Activated CD4-positive, alpha-beta memory T cell treated with anti-CD3 and anti-CD28 coated beads, Interleukin-2, amount 10 ng/mL, durations not matched to agents 7 days and 5 days (primary cell): ENCODE measurements at places on chromosomes 12 and 14.

- no peak for DNase-seq
These were observed 71.5 kb downstream of the CCER1 start for GRCh38 chr12:90883456-90883855.

GRCh38 chr14:65631040-65631439, 218.5 kb downstream of the FUT8 start:
- DNase-seq = no peak

DNA sequence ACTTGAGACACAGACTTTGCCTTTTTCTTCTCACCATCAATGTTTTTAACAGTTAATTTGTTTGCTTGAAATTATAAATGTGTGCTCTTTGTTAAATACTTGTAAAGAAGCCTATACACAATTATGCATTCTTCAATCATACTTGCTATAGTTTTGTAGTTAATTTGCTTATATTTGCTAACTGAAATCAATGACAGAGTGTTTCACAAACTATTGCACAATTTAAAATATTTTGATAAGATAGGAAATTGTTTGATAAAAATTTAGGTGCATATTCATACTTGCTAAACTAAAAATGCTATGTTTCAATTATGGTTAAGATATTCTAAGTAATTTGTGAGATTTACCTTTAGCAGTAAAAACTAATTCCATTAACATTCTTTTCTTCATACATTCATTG, 13.7 kb upstream of the OR4K5 start:
- no peak for DNase-seq

GRCh38 chr14:64968651-64969050, 3.5 kb downstream of the RAB15 start:
- DNase-seq = no peak

DNA sequence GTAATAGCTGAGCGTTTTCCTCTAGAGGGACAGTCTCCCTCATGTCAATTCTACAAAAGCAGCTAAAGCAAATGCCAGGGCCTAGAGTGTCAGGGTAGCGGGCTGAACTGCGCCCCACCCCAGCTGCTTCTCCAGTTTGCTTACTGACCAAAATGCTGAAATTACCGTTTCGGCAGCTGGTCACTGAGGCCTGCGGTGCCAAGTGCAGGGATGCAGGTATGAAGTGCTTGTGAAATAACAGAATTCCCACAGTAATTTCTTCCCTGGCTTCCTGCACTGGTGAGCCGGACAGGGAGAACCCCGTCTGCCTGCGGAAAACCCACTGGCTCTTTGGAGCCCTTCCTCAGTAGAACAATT, 19.1 kb downstream of the PSMC1 start:
- DNase-seq = no peak

GRCh38 chr12:109695961-109696461, 17.6 kb upstream of the FAM222A start:
- DNase-seq = no peak

GRCh38 chr12:31324116-31324844, 1.7 kb downstream of the SINHCAF start:
- peak; percentile 79 for DNase-seq

DNA sequence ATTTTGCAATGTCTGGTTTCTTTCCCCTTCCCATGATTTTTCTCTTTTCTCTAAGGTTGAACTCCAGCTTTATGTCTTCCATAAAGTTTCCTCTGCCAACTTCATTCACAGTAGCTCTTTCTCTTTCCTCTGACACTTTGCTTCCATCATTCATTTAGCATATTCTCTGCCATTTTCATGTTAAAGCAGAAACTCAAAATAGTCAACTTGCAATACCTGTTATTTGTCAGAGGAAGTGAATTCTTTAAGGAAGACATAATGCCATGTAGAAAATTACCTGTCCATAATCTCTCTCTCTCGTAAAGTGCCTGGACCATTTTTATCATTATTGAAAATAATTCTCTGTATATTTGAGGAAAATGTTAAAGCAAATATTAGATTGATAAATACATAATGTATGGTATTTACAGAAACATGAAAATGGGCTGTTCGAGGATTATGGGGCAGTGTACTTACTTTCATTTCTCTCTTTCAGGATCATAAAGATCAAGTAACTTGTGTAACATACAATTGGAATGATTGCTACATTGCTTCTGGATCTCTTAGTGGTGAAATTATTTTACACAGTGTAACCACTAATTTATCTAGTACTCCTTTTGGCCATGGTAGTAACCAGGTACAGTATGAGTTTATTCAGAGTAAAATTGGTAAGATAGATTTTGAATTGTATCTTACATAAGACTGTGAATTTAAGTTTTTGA, 12.6 kb downstream of the NEDD1 start:
- DNase-seq = no peak

DNA sequence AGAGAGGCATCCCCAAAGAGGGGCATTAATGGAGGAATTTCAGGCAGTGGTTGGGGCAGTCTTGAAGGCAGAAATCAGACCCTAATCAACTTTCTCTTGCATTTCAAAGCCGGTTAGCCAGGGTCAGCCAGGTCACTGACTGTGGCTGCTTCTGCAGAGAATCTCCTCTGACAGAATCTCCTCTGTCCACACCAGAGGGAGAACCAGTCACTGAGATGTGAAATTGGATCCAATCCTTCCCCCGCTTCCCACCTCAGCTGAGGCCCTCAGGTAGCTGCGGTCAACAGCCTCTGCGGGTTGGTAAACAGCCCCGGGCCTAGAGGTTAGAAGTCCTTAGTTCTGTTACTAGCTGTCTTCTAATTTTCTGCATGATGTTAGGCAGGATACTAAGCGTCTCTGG, 39.8 kb upstream of the NUAK1 start:
- no peak for DNase-seq

DNA sequence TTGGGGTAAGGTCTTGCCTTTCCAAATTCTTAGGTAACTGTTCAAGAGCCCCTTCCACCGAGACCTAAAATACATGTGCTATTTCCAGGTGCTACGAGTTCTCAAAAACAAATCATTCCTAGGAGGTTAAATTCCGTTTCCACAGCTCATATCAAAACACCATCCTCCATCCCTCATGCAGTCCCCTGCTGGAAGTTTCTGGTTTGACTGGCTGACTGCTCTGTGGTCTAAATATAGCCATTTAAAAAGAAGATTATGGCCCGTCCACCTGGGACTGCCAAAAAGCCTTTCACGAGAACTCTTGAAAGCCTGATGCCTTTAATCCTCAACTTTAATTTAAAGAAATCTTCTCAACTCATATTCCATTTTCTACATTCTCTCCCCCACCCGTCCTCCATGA, 201.5 kb upstream of the MYL2 start:
- no peak for DNase-seq

DNA sequence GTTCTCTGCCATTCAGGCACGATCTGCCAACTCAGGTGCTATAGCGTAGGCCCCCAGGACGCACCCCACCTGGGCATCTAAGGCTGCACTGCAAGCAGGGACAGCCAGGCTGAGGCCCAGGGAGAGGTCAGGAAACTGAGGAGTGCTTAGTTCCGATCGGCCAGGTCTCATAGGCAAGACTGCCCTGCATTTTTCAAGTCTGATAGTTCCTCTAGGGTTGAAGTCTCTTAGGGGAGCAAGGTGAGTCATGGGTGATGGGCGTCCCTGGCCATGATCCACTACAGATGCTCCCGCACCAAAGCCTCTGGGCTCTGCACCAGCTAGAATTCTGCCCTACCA, 13.2 kb downstream of the NOPCHAP1 start:
- DNase-seq = no peak

GRCh38 chr12:66633676-66634075, 45.2 kb downstream of the GRIP1 start:
- DNase-seq = no peak

GRCh38 chr12:8953773-8954402, 4.4 kb upstream of the M6PR start:
- DNase-seq = peak; percentile 64

DNA sequence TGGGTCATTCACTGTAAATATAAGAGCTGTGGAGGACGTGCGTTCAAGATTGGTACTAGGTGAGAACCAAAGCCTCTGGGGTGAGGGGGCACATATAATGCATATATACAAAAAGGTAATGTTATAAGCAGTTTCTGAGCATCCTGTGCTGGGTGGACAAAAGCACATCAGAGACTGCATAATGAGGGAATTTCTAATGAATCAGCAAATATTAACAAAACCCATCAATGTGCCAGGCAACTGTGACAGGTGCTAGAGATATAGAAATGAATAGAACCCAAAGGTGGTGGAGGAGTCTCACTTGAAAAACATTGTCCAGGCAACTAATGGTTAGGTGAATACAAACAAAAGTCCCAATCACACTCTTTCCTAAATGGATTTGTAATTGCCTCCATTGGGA, 74.7 kb downstream of the GPR65 start:
- no peak for DNase-seq

- DNase-seq = no peak
These were observed 327.6 kb downstream of the CCER1 start for GRCh38 chr12:90627180-90627896.

DNA sequence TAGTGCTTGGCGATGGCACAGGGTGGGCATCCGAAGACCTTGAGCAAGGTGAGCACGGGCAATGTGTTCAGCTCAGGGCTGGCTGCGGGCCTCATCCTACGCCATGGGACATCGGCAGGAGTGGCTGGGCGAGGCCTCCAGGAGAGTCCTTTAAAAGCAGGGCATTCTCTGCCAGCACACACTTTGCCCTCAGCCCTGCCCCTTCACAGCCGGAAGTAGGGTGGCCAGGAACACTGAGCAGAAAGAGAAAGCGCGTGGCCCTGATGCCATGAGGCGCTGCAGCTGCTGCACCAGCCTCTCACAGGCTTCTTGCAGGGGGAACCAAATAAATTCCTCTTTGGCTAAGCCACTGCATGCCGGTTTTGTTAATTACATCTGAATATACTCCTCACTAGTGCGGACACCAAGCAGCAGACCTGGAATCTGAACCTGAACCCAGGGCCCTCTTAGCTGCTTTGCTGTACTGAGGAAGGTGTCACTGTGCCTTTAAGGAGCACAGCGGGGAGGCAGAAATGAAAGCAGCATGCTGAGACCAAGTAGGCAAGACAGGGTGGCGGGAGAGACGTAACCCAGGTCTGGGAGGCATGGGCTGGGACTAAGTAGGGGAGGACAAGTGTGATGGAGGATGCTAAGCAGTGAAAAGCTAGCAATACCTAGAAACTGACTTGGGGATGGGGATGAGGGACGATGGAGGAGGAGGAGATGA, 155.2 kb downstream of the TTC7B start:
- no peak for DNase-seq
